Effector memory CD8-positive, alpha-beta T cell (primary cell): ENCODE measurements at places on chromosomes 2 and 18.
A peak's percentile ranks its signal among the peaks of the same experiment; 100 is the strongest.

DNA sequence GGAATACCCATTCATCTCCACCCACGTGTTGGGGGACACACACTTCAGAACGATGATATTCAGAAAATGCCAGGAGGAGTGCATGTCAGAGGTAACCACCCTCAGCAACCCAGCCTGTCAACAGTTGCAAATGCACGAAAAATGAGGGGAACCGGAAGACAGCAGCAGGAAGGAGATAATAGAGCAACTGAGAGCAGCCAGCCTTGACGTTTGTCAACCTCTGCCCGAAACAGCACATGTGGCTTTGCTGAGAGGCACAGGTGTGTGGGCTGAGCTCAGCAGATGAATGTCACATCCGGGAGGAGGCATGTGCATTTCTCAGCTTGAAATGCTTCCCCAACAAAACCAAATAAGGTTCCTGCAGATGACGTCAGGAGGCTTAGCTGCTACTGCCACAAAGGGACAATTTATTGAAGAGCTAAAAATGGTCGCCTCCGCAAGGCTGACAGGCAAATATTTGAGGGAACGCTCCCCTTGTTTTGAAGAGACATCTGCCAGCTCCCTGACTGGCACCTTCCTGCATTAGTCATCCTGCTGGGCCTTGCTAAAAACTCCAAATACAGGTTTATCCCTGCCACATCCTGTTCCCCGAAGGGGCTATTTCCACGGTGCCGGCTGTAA lies 419.0 kb downstream of the NBAS start:
- peak; percentile 41 for DNase-seq

- DNase-seq = no peak
Measured at GRCh38 chr18:48122376-48122775, 191.9 kb upstream of the SMAD2 start.

GRCh38 chr2:11182951-11183350 lies 27.7 kb downstream of the SLC66A3 start:
- no peak for DNase-seq

- no peak for DNase-seq
Measured at GRCh38 chr18:79538635-79539034, 141.0 kb upstream of the CTDP1 start.

DNA sequence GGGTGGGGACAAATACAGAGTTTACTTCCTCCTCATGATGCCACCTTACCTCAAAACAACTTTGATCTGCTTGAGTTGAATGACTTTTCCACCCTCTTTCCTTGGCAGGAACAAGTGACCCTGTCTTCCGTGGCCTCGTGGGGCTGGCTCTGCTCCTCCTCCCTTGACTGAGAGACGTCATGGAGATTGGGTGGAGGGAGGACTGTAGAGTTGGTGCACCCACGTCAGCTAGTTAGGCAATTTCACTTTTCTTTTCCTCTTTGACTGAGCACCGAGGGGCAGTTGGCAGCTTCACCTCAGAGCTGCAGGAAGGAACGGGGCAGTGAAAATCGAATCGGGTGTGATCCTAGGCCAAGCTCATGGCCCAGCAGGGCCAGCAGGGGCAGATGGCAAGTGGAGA lies at the start of gene SP140:
SP140 (plus strand) TSS at position 251 of the 400 bp plus-strand sequence; CDS start at position 360, 109 bp downstream.
- DNase-seq = peak; percentile 76

DNA sequence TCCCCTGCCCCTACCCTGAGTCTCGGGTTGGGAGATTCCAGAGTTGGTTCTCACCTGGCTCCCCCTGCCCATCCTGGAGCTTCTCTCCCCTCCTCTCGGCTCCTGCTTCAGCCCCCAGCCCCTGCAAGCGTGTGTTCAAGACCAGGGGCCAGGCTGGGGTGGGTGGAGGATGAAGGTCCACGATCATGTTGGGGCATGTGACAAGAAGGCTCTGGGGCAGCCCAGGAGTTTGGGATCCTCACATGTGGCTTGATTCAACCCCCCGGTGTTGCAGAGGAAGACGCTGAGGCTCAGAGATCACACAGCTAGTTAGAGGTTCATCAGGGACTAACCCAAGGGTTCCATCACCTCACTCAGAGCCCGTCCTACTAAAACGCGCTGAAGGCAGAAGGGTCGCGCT lies 14.2 kb upstream of the TUBB6 start:
- DNase-seq = no peak

DNA sequence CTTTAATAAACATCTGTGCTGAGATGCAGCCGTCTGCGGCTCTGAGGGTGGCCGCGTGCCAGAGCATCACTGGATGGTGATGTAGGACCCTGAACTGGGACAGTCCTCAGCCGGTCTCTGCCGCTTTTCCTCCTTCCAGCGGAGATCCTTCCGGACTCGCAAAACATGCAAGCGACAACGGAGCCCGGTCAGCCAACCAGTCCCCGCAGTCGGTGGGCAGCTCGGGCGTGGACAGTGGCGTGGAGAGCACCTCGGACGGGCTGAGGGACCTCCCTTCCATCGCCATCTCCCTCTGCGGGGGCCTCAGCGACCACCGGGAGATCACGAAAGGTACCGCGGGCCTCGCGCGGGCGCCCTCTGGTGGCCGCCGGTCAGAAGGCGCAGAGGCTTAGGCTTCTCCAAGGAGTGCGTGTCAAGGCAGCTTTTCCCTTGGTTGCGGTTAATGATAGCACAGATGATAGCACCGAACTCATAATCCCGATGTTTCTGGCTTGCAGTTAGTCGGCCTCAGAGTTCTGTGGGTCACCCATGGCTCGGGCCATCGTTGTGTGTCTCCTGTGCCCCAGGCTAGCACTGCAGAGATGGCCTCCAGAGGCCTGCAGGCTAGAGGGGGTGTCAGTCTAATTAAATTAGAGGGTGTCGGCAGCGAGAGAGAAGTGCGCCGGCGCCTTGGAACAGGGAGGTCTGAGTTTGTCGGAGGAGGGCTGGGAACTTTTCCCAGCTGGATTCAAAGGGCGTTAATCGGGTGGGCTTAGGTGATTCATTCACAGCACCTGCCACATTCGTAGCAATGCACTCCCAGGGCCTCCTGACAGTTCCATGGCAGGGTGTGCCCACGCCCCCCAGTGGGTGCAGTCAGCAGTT lies 38.5 kb downstream of the LPIN1 start:
- peak; percentile 42 for DNase-seq

DNA sequence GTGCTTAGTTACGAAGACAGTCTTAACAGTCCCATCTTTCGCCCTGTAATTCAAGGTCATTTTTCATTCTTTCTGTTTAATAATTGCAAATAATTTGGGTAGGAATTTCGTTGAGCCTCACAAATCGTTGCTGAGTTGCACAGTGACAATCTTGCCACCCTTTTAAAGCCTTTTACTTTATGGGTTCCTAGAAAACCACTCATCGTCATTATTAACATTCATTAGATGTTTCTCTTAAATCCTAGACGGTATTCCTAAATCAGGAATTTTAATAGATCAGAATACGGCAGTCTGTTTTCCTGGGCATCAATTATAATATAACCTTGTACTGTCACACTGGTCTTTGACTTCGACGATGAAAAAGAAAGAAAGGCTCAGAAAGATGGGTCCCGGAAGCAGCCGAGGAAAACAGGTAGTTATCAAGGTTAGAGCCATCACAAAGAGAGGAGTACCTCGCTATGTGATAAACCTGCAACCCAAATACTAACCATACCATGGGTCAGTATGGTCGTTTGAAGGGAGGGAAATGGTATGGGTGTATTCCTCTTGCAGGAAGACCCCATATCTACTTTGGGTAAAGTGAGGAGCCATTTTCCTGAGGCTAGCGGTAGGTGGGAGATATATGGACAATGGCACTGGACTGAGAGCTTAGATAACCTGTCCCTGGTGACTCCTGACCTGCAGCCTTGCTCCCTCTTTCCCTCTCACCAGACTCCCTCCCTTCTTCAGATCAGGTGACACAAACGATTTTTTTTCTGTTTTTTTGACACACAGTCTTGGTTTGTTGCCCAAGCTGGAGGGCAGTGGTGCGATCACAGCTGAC lies 981 bp upstream of the SF3B1 start:
- no peak for DNase-seq

DNA sequence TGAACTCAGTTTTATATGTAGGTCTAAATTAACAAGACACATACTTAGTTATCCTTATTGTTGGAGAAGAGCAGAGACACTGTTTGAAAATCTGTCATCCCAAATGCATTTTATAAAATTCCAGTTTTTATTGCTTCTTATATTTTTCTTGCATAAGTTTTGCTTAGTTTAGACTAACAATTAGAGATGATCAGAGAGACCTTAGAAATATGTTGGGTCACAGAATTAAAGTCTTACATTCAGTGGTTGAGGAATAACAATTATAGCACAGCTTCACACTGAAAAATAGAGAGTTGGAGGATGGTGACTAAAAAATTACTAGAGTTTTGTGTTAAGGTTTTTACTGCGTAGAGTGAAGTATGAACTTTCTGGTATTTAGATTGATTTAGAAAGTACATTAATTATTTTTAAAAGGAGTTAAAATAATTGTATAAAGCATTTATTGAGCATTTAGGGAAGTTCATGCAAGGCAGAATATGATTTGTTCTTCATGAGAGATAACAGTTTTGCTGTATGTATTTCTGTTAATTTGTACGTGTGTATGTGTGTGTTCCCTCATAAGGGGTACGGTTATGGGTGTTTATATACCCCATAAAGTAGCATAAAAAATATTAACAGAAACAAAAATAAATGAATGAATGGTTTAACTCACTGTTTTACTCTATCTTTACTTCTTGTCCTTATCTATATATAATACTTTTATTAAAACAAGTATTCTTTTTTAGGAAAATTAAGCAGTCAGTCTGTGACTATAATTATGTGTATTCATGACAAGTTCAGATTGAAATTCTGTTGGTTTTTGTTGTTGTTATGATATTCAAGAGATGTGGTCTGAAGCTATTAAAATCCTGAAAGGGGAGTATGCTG lies 31.2 kb downstream of the DDX1 start:
- DNase-seq = no peak

DNA sequence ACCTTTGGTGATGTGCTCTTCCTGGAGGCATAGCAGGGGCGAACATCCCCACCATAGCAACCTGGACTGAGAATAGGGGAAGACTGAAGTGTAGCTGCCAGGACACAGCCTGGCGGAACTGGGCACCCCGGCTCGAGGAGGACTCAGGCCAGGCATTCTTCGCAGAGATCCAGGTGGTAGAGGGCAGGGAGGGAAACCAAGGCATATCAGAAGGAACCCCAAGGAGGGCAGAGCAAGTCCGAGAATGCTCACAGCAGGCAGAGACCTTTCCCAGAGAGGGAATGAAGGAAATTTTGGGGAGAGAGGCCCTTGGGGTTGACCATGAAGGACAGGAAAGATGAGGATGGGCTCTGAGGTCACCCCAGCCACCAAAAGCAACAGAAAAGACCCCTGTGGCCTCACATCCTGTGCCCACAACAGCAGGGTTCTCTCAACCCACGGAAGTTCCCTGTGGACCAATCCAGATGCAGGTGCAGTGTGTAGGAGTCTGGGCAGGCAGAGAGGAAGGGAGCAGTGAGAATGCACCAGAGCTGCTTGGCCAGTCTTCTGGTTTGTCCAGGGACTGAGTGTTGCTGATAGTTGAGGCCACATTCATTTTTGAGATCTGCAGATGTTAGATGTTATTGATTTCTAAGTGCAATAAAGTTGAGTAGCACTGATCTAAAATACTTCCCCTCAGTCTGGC lies 136.9 kb downstream of the PXDN start:
- DNase-seq = no peak

DNA sequence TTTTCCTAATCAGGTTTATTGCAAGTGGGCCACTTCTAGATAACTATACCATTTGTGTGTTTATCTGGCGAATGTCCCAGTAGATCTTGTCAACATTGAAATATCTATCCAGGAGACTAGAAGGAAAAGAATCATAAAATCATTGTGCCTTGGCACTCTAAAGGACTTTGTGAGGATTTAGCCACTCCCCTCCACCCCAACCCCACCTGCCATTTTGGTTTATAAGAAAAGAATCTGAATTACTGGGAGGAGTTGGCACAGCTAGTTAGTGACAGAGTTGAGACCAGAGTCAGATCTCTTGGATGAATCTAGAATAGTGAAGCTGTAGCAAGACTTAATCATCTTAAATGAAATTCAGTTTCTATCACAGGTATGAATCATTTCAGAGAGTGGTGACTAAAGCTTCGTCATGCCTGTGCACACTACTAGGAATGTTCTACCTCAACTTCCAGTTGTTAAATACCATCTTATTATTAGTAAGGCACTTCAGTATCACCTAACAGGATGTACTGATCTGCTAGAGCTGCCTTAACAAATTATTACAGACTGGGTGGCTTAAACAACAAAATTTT lies 212.7 kb upstream of the SLC14A2 start:
- DNase-seq = no peak

GRCh38 chr2:239401881-239402233 lies 1.0 kb upstream of the HDAC4 start:
- no peak for DNase-seq

DNA sequence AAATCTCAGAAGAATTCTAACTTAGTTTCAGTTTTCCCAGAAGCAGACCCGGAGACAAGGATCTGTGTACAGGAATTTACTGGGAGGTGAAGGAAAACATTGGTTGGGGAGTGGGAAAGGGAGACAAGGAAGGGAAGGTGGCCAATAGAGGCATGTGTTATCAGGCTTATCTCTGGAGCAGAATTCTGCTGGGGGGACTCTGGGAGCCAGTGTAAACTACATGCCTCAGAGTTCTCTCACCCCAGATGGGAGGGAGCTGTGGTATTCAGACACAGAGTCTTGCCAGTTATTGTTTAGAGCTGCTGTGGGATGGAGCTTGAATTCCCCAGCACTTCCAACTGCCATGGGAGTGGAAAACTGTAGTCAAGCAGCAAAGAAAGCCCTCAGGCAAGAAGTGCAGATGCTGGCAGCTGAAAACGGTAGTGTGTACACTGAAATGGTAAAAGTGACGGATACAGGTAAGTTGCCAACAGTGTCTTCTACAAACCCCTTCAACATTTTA lies 19.0 kb downstream of the DNPEP start:
- DNase-seq = no peak

- no peak for DNase-seq
Measured at GRCh38 chr2:105321875-105322646, 7.5 kb downstream of the TGFBRAP1 start.

DNA sequence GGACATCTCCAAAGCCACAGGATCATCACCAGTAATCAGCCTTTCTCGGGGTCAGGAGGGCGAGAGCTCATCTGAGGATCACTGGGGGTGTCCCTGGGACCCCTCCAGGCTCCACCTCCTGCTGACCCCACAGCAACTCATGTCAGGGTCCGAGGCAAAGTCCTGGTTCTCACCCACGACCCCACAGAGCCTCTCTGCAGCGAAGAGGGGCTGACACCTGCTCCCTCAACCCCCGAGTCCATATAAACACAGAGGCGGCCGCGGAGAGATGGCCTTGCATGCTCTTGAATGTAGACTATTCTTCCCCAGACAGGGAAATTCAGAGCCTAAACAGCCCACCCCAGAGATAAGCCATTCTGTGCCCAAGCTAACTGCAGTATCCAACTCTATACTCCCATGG lies 29.9 kb downstream of the HS6ST1 start:
- DNase-seq = no peak

- no peak for DNase-seq
Measured at GRCh38 chr18:34598120-34598635, 111.9 kb upstream of the DTNA start.

- DNase-seq = no peak
Measured at GRCh38 chr2:8264981-8265380, 416.9 kb upstream of the ID2 start.
